Mammary epithelial cell (primary cell): ENCODE measurements at places on chromosomes 16 and 17. TPM values are rescaled to one million over a fixed set of nuclear protein-coding genes. Genes with fewer than 3 reads are reported as not detected.

The TMEM98 gene
- polyA plus RNA-seq: 91.0 TPM

- peak; percentile 28 for DNase-seq
These were observed 22.7 kb downstream of the PEMT start for GRCh38 chr17:17568772-17569195.

DNA sequence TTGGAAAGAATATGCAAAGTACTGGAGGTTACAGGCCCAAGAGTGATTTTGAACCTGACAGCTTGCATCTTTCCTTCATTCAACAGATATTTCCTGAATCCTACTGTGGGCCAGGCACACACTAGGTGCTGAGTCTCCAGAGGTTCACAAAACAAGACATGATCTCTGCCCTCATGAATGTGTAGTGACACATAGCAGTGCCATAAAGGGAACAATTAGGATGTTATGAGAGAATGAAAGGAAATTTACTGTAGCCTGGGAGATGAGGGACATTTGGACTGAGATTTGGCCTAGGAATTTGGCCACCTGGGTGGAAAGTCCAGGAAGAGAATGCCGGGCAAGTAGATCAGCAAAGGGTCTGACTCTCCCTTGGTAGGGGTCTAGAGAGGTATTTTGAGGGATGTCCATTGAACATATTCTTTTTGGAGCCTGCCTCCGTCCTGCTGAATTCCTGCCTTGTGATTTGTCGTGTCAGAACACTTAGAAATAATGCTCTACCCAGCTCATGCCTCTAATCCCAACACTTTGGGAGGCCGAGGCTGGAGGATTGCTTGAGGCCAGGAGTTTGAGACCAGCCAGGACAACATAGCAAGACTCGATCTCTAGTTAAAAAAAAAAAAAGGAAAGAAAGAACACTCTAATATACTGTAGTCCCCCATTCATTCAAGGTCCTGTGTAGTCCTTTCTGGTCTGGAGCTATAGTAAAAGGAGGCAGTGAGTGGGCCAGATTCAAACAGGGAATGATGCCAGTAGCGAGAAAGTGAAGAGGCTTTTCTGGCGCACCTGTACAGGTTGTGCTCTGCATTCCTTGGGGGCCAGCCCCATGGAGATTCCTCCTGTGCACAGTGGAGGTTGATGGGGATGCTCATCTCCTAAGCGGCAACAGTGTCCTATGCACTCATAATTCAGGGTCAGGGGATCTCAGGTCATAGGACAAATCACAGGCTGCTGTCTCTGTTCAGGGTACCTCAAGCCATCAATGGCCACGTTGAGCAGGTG, 90.6 kb upstream of the CLEC18A start:
- no peak for DNase-seq

DNA sequence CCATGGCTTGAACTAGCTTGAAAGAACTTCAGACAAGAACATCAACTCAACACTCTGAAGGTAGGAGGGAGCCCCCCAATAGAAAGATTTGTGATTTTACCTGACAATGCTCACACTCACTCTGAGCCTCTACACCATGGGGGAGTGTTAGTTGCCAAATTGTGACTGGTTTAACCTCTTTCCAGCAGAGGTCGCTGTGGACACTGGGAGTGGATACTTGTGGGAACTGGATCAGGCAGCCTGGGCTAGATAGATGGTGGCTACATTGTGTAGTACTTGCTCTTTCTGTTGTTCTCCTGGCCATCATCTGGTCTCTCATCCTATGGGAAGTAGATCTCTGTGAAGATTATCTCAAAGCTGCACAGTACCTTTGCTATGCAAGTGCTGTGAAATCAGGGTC, 2.9 kb downstream of the SMPD3 start:
- peak; percentile 58 for DNase-seq

DNA sequence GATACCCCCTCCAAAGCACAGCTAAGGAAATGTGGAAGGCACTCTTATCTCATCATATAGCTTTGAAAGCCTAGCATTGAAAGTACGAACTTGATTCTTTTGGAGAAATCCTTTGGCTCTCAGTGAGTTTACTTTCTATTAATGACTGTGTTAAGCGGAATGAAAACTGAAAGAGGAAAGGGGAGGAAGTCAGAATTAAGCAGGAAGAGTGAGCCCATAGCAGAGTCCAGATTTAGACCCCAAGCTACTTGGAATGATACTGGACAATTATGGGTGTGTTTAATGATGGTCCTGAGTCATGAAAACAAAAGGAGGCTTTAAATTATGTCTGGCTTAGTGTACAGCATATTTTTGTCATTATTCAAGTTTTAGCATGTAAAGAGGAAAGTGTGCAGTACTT, 42.2 kb downstream of the TENT4B start:
- peak; percentile 65 for DNase-seq

DNA sequence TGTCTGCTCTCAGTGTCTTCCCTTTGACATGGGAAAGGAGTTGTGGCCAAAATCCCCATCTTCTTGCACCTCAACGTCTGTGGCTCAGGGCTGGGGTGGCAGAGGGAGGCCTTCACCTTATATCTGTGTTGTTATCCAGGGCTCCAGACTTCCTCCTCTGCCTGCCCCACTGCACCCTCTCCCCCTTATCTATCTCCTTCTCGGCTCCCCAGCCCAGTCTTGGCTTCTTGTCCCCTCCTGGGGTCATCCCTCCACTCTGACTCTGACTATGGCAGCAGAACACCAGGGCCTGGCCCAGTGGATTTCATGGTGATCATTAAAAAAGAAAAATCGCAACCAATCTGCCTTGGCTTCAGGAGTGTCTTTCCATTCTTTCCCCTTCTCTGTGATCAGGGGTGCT, 918 bp upstream of the MRM1 start:
- DNase-seq: no peak
